ENCODE measurements at places on chromosomes 2 and 18.
A peak's percentile ranks its signal among the peaks of the same experiment; 100 is the strongest.

DNA sequence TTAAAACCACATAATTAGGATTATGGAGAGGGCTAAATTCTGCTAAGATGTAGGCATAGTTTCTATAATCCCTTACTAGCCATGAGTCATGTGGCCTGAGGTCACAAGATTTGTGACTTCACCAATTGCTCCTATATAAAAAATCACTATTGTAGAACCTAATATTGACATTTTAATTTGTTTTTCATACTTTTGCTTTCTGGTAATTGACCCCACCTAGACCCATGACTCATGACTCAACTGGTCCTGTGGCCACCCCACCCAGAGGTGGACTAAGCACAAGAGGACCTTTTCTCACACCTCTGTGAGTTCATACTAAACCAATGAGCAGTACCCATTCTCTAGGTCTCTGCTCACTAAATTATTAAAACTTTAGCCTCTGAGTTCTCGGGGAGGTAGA, 1567.5 kb upstream of the LRRTM1 start:
- DNase-seq: no peak

DNA sequence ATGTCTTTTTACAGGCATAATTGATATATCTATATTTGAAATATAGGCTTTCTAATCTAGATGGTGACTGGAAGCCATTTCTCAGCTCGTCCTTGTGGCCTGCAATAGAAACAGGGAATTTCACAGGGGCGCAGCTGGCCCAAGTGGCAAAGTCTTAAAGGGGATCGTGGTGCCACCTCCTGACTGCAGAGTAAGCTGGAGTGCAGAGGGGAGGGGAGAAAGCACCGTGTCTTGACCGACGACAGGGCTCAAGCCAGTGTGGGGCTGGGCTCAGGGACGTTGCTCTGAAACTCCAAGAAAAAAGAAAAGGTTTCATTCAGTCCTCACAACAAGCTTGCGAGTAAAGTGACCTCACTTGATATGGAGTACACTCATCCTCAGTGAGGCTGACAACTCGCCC, 255.1 kb downstream of the DCDC2C start:
- no peak for DNase-seq

DNA sequence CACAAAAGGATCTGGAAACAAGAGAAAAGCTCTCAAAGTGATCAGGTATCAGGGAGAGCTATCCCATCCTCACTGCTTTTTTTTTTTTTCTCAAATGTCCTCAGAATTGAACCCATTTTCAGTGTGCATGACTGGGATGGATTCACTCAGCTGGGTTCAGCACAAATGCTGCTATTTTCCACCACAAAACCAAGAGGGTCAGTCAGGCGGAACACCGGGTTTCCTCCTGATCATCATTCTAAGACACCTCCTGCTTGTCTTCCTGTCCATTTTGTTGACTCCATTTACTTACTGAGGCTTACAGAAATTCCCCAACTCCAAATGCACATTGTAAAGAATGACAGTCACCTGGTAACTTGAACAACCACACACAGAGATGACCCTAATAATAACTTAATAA, 39.9 kb downstream of the CYRIA start:
- no peak for DNase-seq

DNA sequence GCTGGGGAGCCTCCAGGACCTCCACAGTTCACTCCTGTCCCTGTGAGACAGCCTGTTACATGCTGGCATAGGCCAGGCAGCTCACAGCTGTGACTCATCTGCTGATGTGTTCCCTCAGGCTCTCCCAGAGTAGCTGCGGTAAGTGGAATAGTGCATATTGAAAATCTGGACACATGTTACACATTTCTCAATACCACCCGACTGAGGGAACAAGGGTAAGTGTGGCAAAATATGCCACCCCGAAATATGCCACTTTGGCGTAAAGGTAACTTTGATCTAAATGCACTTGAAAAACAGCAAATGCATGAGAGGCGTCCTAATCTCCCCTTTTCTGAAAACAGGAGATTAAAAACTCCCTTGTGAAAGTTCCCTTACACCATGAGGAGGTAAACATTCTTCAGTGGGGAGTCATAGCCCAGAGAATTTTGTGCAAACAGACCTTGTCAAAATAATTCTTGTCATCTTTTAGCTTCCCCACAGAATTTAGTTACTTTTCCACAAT, 557.9 kb downstream of the CCDC85A start:
- DNase-seq: no peak

DNA sequence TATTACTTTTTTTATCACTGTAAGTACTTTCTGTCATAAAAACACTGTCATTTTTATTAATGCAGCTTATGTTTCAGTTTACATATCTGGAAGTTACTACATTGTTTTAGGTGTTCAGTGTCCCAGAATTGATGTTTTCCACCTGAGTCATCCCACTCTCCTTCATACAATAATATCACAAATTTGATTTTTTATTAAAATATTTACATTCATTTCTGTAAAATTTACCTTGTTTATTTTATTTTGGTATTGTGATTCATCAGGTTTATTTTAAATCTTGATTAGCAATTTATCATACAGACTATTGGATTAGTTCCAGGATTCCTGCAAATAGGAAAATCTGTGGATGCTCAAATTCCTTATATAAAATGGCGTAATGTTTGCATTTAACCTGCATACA, 1662.9 kb downstream of the SUCLG1 start:
- DNase-seq: no peak

DNA sequence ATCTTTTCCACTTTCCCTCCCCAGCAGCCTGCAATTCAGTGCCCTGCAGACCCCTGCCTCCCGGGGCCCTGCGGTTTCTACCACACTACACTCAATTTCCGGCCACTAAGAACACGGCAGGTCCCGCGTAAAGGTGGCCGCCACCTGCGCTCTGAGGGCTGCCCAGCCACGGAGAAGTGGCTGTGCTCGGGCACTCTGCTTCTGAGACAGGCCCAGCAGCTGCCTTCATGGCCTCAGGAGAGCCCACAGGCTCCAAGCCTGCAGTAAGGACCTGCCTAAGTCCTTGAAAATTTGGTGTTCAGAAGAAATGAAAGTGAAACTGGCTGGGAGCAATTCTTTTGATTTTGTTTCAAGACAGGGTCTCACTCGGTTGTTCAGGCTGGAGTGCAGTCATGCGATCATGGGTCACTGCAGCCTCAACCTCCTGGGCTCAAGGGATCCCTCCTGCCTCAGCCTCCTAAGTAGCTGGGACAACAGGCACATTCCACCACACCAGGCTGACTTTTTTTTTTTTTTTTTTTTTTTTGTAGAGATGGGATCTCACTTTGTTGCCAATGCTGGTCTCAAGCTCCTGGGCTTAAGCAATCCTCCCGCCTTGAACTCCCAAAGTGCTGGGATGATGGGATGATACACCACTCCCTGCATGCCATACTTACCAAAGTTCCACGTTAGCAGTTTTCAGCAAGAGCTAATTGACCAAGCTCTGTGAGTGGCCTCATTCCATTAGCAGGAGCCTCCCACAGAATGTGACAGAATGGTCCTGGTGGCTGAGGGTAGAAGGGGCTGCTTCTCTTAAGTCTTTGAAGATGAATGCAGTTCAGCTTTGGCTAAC, 14.6 kb upstream of the ALPP start:
- DNase-seq: no peak

- DNase-seq: no peak
These were observed 37.6 kb upstream of the IL1RL1 start for GRCh38 chr2:102273619-102274211.

DNA sequence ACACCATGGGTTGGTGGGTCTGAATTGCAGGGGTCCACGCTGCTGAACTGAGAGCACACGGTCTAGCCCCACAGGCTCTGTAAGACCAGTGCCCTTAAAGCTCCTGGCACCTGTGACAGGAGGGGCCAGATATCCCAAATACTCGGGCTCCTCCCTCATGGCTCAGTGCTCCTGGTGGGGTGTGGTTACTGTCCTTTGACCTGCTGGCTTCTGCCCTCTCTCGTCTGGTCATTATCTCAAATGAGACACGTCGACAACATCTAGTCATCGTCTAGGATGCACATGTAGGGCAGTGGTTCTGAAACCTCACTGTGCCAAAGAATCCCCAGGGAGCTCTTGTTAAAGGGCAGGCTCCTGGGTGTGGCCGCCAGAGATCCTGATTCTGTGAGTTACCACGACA, 258.4 kb downstream of the LOXHD1 start:
- DNase-seq: no peak

DNA sequence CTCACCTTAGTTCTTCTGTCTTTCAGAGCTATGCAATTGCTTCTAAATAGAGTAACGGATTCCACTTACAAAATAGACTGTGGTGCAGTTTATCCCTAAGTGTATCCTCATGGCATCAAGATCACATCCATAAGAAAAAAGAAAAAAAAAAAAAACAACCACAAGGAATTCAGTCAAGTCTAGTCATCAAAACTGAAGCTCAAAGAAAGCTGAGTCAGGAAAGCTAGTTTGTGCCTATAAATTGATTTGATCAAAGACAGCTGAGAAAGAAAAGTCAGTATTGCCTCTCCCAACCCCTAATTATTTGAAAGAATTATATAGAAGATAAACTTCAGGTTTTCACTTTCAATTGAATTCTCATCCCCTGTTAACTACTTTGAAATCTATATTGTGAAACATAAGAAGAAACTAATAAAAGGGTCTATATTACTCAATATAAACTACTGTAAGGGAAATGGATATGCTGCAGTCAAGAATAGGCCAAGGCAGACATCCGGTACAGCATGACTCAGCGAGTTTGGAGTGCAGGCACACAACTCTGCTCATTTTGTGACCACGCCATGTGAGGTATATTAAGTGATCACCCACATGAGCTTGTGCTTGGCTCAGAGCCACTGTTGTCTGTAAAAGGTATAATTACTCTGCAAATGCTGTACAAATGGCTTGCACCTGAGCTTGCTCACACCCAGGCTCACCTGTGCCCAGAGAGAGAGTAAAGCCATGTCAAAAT, 568.1 kb upstream of the CRIM1 start:
- no peak for DNase-seq

DNA sequence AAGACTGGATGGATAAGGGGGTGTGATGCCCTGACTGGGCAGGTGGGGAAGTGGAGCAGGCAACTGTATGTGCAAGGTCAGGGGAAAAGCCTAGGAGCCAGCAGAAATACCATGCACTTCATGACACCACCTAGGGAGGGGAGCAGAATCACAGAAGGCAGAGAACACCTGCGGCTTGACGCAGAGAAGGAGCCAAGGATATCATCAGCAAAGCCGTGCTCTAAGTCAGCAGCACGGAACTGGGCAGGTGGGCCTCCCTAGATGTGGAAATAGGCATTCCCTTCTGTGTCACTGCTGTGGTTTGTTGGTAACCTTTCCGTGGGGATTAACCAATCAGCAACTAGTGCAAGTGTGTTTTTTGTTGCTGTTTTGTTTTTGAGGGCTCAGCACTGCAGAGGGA, 41.3 kb downstream of the HDLBP start:
- DNase-seq: no peak

DNA sequence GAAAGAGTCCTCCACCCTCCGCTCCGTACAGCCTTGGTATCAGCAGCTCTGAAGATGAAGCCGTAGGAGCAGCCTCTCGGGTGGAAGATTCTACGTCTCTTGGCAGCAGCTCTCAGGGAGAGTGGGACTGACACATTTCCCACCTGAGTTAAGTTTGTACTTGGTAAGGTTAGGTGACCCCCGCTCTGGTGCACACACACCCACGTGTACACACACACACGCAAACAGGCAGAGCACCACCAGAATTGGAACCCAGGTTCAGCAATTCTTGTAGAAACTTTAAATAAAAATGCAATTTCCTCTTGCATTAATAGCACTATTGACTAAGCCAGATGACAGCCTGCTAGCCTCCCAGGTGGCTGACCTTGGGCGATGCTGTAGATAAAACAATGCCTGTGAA, 111.5 kb downstream of the MBP start:
- no peak for DNase-seq

DNA sequence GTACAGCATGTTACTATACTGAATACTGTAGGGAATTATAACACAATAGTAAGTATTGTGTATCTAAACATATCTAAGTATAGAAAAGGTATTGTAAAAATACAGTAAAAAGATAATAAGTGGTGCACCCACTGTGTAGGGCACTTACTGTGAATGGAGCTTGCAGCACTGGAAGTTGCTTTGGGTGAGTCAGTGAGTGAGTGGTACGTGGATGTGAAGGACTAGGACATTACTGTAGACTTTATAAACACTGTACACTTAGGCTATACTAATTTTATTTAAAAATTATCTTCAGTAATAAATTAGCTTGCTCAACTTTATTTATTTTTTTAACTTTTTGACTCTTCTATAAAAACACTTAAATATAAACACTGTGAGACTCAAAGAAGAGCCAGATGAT, 82.6 kb downstream of the MTA3 start:
- DNase-seq: no peak

DNA sequence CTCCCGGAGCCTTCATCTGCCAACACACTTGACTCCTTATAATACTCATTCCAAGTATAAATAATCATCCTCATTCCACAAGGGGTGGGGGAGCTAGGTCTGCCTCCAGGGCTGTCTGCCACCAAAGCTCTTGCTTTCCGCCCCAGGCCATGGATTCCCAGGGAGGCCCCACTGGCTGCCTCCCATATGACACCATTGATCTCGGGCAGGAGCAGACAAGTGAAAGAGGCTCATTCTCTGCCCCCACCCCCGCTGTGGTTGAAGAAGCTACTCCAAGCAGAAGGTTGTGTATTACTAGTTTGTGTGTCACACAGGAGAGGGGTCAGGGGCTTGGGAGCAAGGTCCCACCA, 99.5 kb downstream of the MRO start:
- no peak for DNase-seq

DNA sequence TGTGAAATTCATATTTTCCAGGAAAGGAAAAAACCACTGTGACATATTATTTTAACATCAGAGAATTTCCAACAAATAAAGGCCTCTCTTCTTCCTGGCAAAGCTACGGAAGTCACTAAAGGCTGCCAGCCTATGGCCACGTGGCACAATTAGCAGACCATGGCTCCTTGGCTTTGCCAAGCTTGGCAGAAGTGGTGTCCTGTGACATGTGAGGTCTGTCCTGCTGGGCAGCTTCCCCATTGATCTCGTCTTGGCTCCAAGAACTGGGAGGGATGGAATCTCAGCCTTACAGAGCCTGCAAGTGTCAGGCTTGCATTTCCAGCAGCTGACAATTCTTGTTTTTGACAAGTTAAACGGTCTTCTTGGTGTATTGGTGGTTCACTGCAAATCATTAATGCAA, 226.9 kb upstream of the THSD7B start:
- no peak for DNase-seq

- peak; percentile 97 for DNase-seq
These were observed 65.0 kb upstream of the NYAP2 start for GRCh38 chr2:225334514-225334913.

- DNase-seq: peak; percentile 10
These were observed 344.2 kb downstream of the ERBB4 start for GRCh38 chr2:212194396-212194795.

- no peak for DNase-seq
These were observed 9.9 kb downstream of the TMBIM1 start for GRCh38 chr2:218282173-218282991.

DNA sequence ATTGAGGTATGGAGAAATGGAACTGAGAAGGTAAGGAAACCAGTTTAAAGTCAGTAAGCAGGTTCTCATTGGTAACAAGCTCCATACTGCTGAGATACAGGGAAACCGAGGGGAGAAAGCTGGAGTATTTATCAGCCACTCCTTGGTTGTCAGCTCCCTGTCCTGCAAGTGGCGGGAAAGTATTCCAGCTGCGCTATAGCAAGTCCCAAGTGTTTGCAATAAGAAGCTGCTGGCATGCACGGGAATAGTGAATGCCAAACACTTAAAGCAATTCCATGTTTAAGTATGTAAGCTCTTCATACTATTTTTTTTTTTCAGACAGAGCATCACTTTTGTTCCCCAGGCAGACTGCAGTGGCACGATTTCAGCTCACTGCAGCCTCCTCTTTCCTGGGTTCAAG, 1601.1 kb downstream of the SUCLG1 start:
- DNase-seq: no peak

- DNase-seq: no peak
These were observed 100.7 kb upstream of the CCDC195 start for GRCh38 chr2:224816816-224817215.

- DNase-seq: peak; percentile 97
These were observed 4.9 kb upstream of the PHLPP1 start for GRCh38 chr18:62710417-62710816.
